ENCODE measurements at places on chromosomes 12 and 14.

DNA sequence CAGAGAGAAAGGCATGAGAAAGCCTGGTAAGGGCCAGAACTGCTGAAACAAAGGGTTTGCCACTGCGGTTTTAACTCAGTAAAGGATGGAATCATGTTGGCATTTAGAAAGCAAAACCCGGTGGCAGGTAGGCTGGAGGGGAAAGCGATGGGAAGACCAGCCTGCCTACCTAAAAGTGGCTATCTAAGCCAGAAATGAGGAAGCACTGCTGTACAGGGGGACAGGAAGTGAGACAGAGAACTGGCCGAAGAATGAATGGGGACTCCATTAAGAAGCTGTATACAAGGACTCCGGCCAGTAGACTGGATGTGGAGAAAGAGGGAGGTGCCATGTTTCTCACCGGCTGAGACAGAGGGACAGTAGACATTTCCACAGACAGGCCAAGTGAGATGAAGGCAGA lies 48.2 kb downstream of the PPM1H start:
- DNase-seq: no peak

DNA sequence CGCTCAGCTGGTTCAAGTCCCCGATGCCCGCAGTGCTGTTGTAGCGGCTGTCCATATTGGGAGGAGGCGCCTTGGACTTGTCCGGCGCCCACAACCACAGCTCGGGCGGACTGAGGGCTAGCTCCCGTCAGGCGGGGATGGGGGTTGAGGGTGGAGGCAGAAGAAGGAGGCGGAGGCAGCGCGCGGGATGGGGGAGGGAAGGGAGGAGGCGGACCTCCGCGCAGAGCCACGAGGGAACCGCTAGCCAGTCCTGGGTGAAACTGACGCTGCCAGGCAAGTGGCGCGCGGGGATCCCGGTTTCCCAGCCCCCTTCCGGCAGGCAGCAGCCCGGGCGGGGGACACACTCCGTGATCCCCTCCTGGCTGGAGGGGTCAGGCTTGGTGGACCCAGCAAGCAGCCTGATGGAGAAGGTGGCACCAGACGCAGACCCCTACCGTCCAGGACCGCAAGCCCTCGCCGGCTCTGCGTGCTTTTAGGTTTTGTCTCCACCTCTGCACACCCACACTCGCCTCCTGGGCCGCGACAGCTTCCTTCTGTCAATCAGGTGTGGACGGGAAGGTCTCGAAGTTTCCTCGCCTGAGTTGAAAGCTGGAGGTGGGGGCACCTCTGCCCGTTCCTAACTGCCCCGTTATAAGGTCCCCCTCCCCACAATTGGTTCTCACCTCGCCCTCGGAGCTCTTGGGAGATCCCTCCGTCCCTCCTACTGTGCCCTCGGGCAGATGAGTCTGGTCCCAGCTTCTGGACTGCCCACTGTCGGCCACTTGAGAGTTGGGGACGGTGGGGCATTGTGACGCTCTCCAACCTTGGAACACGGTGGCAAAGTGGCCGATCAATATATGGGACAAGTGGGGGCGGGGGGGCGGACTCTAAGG lies at the start of gene CPNE8:
TSS of gene CPNE8 (minus strand) at position 112 of the 872 bp plus-strand sequence. CDS start at position 55, 57 bp downstream.
- peak; percentile 77 for DNase-seq

GRCh38 chr12:93297536-93297935 lies 80.2 kb upstream of the NUDT4 start:
- no peak for DNase-seq

GRCh38 chr12:109927622-109928021 lies 27.5 kb downstream of the TCHP start:
- DNase-seq: peak; percentile 57

GRCh38 chr14:32938719-32939253 lies at the start of gene NPAS3:
Gene NPAS3, plus strand, starts transcription at chr14:32938879.
- DNase-seq: no peak

DNA sequence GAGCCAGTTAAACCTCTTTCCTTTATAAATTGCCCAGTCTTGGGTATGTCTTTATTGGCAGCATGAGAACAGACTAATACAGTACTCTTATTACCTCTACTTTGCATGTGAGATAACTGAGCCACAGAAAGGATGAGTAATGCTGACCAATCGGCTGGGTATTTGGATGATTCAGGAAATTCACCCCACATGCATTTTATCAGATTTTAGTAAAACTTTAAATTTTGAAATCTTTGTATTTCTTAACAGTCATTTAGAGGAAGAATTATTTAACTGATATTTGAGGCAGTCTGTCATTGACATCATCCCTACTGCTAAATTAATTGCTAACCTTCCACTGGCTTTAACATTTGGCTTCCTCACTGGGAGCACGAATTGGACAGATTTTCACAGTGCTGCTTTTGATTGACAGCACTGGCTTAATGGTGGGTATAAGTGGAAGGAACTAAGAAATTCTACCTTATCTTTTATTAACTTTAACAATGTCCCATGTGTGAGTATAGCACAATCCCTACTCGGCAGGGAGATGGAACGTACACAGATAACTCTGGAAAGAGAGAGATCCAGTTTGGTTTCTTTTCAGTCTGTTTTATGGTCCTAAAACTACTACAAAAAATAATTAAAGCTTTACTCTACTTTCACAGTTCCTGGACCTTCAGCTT lies 261.0 kb downstream of the DACT1 start:
- DNase-seq: peak; percentile 29

DNA sequence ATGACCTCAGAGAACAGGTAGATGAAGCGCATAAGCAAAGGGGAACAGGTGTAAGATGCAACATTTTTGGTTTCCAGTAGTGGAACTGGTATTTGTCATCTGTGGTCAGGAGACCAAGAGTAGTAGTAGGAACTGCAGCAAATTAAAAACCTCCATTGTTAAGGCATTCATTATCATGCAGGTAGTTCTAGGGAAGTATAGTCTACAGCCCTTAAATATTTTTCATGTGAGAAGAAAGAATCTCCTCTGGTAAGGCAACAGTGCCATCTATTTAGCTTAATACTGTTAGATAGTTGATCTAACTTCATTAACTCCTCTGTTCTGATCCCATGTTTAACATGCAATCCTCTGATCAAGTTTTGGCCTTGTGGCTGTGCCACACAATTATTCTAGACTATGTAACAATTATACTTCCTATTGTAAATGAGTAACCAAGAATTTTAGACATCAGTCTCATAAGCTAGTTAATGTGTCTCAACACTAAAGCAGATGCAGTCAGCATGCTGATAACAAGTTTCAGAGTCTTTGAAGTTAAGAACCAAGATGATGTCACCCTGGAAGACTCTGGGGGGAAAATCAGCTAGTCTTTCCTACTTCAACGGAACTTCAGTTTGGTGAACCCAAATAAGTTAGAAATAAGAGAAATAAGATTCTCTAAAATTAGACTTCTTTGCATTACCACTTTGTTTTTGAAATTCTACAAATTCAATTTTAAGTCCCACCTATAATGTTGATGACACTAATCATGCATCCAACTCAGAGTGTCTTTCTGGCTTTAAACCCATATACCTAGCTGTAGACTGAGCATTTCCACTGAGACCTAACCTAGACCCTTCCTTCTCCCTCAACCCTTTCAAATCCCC lies 70.9 kb downstream of the STXBP6 start:
- peak; percentile 52 for DNase-seq

GRCh38 chr14:99430491-99430890 lies 50.2 kb downstream of the SETD3 start:
- peak; percentile 70 for DNase-seq

- DNase-seq: peak; percentile 87
Observed at GRCh38 chr12:101570047-101570446, 24.7 kb upstream of the MYBPC1 start.

DNA sequence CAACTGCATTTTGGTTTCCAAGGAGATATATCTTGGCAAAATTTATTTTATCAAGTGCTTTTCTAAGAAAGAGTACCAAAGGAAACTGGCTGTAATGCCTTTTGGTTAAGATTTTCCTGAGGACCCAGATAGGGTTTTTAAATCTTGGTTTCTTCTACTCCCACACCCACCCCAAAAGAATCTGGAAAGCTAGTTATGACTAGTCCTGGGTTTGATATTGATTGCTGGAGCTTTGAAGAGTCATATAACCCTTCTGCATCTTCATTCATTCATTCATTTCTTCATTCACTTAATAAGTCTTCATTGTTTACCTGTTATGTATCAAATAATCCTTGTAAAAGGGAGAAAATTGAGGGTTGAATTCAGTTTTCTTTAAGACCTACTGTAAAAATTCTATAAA lies 425.2 kb downstream of the PCNX1 start:
- DNase-seq: no peak

GRCh38 chr12:6180268-6181051 lies 19.7 kb upstream of the CD9 start:
- DNase-seq: no peak

DNA sequence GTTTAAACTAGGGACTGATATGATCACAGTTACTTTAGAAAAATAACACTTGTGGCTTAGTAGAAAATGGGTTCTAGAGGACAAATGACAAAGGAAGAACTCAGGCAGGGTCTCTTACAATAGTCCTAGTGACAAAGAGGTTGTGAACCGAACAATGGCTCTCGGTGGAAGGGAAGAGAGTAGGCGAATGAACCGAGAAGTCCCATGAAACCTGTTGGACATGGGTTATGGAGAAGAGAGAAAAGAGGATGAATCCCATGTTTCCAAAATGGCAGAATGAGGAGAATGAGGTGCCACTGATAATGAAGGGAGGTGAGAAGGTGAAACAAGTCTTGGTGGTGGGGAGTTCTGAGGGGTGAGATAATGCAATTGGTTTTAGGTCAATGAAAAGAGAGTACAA lies 94.1 kb downstream of the PPM1H start:
- DNase-seq: no peak

- peak; percentile 37 for DNase-seq
Observed at GRCh38 chr12:54549774-54550451, 512 bp downstream of the PDE1B start.

GRCh38 chr12:12481631-12482030 lies 81.0 kb downstream of the DUSP16 start:
- no peak for DNase-seq

DNA sequence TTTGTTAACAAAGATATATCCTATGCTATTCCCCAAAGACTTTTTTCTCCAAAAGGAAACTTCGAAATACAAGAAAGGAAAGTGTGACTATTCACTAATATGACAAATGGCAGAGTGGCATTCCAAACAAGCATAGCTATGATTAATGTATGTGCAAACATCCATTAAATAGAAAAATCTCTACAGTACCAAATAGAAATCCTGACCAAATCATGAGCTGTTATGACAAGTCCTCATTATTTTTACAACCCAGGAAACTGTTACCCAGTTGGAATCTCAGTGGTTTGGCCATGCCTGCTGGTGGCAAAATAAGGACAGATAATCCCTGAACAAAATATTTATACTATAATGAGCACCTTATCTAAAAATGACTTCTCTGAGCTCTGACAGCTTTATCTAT lies 202.1 kb downstream of the SEC23A start:
- DNase-seq: no peak

DNA sequence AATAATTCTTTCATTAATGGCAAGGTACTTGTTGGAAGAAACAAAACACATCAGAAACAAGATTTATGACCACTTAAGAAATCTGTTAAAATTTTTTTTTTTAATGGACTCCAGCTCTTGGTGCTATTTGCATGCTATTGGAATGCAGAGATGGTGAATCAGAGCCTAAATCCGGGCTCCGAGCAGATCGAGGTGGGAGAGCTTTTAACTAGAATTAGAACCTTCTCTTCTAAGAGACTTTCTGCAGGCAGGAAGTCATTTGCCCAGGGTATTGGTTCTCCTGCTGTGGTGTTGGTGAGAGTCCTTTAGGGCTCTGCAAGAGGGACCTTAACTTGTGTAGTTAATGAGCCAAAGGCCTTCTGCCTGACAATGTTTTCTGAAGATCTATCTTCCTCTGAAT lies 419.4 kb downstream of the SNAPC1 start:
- DNase-seq: no peak

GRCh38 chr14:89621009-89621421 lies 204.0 kb upstream of the FOXN3 start:
- no peak for DNase-seq

- DNase-seq: peak; percentile 24
Observed at GRCh38 chr12:78146365-78146772, 315.7 kb downstream of the NAV3 start.

GRCh38 chr14:50541159-50541567 lies 8.8 kb upstream of the MAP4K5 start:
- peak; percentile 56 for DNase-seq

DNA sequence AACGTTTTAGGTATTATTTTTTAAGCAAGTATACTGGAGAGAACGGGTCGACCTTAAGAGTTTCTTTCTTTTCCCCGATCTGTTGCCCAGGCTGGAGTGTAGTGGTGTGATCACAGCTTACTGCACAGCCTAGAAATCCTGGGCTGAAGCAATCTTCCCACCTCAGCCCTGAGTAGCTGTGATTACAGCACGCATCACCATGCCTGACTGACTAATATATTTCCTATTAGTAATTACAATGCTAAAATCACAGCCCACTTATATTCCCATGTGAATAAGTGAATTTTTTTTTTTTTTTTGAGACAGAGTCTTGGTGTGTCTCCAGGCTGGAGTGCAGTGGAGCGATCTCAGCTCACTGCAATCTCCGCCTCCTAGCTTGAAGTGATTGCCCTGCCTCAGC lies 50.4 kb downstream of the DICER1 start:
- DNase-seq: no peak

- no peak for DNase-seq
Observed at GRCh38 chr12:126114441-126114840, 1049.2 kb downstream of the AACS start.

GRCh38 chr12:49553512-49554088 lies 14.3 kb downstream of the MCRS1 start:
- peak; percentile 81 for DNase-seq

DNA sequence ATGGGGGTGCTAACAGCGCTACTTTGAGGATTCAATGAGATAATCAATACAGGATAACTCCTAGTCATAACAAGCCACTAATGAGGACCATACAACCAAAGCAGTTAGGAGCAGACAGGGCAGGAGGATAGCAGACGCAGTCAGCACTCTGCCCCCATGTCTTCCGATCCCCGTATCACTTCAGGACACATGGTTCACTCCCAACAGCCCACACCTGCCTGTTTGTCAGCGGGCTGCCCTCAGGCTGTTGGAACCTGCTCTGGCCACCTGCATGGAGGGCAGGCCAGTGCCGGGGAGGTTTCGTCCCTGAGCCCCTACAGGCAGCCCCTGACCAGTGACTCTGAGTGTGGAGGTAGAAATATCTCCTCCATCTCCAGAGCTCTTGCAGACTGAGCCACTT lies 37.1 kb upstream of the LTBP2 start:
- peak; percentile 31 for DNase-seq

DNA sequence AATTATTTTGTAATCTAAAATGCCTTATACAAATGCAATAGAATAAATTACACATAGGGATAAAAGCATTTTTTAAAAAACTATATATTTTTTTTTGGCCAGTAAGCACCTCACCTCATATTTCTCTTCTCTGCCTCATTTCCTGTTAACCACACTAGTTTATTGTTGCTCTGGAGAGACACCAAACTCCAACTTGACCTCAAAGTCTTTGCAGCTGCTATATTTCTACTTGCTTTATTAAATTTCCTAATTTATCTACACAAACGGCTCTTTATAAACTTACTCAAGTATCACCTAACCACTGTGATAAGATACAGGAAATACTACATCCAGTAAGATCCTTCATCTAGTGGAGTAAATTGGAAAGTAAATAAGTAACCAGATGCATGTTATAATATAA lies 622.3 kb downstream of the C12orf50 start:
- DNase-seq: no peak

All from mesendoderm (in vitro differentiated cells).